ENCODE measurements at places on chromosomes 2 and 18.

GRCh38 chr18:13895505-13896033 is 19.8 kb downstream of the MC2R start:
- DNase-seq: no peak

- DNase-seq: no peak
These were observed 14.7 kb downstream of the ROCK2 start for GRCh38 chr2:11329776-11330175.

- DNase-seq: no peak
These were observed 191.8 kb upstream of the SPOPL start for GRCh38 chr2:138309760-138310159.

- DNase-seq: no peak
These were observed 67.1 kb upstream of the CNTNAP5 start for GRCh38 chr2:123958011-123958410.

- DNase-seq: no peak
These were observed 1.2 kb upstream of the SDC1 start for GRCh38 chr2:20226152-20226545.

- DNase-seq: no peak
These were observed 195.5 kb upstream of the RAB12 start for GRCh38 chr18:8413751-8414150.

GRCh38 chr2:177894546-177894945 is 178.0 kb downstream of the PDE11A start:
- DNase-seq: no peak

GRCh38 chr2:231174211-231174651 is 24.2 kb upstream of the ARMC9 start:
- no peak for DNase-seq

DNA sequence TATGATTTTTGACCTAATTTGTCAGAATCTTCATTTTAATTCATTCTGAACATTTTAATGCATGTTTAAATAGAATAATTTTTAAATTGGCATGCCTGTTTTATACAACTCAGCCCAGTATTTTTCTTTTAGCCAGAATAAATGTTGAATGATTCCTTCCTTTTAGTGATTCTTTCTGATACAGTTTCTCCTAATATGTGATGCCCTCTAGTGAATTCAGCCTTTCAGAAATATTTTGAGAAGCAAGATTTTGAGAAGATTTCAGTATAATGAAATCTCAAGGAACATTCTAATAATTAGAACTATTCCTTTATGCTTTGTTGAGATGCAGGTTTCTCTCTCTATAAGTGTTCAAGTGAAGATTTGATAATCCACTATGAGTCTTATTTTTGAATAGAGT is 28.5 kb downstream of the LCLAT1 start:
- DNase-seq: no peak

GRCh38 chr2:692767-693166 is 15.6 kb upstream of the TMEM18 start:
- DNase-seq: no peak

DNA sequence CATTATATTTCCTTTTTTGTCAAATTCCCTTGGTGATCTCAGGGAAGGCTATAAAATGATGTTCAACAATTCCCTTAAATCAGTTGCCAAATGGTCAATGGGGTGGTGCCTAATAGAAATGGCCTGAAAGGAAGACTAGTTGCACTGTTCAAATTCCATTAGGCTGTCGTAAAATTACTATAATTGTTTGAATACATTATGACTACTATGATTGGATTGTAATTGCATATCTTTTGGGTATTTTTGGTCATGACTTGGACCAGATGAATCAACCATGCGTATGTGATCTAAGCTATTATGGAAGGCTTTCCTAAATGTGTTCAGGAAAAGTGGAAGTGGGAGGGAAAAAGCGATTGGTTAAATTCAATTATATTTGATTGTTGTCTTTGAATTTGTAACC is 41.3 kb upstream of the KCNE4 start:
- no peak for DNase-seq

DNA sequence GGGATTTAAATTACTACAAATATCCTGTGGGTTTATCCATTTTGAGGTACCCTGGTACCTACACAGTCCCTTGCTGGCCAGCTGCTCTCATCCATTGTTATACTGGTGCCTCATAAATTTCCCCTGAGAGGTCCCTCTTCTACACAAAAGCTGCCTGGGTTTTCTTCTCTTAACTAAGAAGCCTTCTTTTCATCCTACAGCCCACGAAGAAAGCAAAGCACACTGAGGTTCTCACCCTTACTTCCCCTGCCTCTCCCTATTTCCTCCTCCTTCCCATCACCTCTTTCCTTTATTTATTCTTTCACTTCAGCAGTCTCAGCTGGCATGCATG is 154.9 kb downstream of the CSRNP3 start:
- no peak for DNase-seq

- DNase-seq: no peak
These were observed 42.2 kb downstream of the KANSL1L start for GRCh38 chr2:210128961-210129360.

- DNase-seq: no peak
These were observed 6.5 kb upstream of the CAPN10 start for GRCh38 chr2:240579771-240580614.

GRCh38 chr18:43692099-43692690 is 414.9 kb upstream of the SYT4 start:
- DNase-seq: no peak

GRCh38 chr2:216281316-216281715 is 91.0 kb downstream of the MARCHF4 start:
- DNase-seq: no peak

DNA sequence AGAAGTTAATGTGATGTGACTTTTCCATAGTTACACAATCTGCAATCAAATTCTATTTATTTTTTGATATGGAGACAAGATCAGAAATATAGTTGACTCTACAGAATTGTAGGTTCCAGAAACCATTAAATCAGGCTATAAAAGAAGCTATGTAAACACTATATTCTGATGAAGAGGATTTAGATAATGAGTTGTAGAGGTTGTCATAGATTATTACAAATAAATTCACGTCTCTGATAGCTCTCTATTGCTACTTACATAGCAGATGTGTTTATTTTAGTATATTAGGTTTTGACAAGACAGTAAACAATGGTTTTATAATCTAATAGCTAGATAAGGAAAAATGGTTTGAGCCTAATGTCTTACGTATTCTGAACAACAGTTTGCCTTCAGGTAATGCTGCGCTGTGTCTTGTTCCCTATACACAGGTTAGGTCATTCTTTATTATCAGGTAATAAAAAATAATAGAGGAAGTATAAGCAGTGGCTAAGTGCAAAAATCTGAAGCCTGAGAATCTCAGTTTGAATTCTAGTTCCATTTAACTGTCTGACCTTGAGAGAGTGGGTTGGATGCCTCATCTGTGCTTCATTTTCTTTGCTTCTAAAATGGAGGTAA is 93.4 kb downstream of the PPP1R1C start:
- no peak for DNase-seq

Data from muscle of arm (tissue), 14 donors.